ENCODE measurements at places on chromosomes 4 and X. TPM values are rescaled to one million over a fixed set of nuclear protein-coding genes. Genes with fewer than 3 reads are reported as not detected.

PAGE1 gene
- total RNA-seq = not detected

TEX13B gene
- not detected for total RNA-seq

AREG gene
- 0.46 TPM for total RNA-seq

ZNF157 gene
- total RNA-seq = 0.60 TPM

- DNase-seq = no peak
Measured at GRCh38 chr4:48493452-48494100, 3.5 kb downstream of the ZAR1 start.

DNA sequence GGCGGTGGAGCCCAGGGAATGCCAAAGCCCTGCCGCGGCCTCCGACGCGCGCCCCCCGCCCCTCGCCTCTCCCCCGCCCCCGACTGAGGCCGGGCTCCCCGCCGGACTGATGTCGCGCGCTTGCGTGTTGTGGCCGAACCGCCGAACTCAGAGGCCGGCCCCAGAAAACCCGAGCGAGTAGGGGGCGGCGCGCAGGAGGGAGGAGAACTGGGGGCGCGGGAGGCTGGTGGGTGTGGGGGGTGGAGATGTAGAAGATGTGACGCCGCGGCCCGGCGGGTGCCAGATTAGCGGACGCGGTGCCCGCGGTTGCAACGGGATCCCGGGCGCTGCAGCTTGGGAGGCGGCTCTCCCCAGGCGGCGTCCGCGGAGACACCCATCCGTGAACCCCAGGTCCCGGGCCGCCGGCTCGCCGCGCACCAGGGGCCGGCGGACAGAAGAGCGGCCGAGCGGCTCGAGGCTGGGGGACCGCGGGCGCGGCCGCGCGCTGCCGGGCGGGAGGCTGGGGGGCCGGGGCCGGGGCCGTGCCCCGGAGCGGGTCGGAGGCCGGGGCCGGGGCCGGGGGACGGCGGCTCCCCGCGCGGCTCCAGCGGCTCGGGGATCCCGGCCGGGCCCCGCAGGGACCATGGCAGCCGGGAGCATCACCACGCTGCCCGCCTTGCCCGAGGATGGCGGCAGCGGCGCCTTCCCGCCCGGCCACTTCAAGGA is at the start of gene FGF2:
TSS of gene FGF2 (plus strand) at position 279 of the 705 bp plus-strand sequence. CDS start at position 623, 344 bp downstream.
- DNase-seq = peak; percentile 8

GRCh38 chr4:169436734-169437133 is 166.0 kb upstream of the SH3RF1 start:
- DNase-seq = no peak

GRCh38 chrX:10397349-10397748 is 223.0 kb downstream of the MID1 start:
- no peak for DNase-seq

GRCh38 chrX:88830111-88830510 is 83.1 kb downstream of the CPXCR1 start:
- DNase-seq = no peak

DNA sequence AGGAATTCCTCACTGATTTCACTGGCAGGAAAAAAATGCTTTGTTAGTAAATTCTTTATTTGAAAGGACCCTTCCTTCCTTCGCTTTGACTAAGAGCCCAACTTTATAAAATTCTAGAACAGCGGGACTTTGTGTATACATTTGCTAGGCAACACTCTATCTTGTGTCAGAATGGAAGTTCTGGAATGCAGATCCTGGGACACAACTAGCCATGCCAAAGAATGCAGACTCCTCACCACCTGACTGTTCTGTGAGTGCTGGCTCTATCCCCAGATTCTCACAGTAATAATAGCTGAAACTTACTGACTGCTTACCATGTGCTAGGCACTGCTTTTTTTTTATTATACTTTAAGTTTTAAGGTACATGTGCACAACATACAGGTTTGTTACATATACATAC is 73.3 kb upstream of the ZDHHC15 start:
- DNase-seq = no peak

- no peak for DNase-seq
Measured at GRCh38 chr4:2950221-2950989, 12.8 kb downstream of the NOP14 start.

GRCh38 chrX:155632431-155633100 is 19.8 kb upstream of the TMLHE start:
- DNase-seq = no peak

- DNase-seq = no peak
Measured at GRCh38 chr4:2276581-2277325, 14.8 kb upstream of the MXD4 start.

DNA sequence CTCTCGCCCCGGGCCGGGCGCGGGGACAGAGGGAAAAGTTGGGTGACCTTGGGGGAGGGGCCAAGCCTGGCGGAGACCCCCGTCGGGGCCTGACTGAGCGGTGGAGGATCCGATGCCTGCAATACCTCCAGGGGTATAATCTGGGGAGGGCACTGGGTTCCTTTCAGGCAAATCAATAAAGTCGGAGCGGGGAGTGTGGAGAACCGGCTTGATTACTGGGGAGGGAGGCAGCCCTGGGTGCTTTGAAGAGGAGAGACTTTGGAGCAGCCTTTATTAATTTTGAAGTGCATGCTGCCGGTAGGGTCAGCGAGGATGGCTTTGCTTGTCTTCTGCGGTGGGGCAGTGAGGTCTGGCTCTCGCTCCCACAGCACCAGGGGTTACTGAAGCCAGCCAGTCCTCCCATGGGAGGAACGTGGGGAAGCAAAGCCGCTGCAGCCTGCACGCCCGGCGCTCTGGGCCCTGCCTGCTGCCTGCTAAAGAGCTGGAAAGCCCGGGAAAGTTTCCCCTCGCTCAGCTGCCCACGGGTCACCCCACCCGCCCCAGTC is 403 bp upstream of the LGI2 start:
- DNase-seq = no peak

- no peak for DNase-seq
Measured at GRCh38 chrX:39063037-39063436, 261.8 kb downstream of the MID1IP1 start.

- no peak for DNase-seq
Measured at GRCh38 chrX:151974336-151975227, at the start of gene GABRE. Gene GABRE (minus strand): TSS chrX:151974676. CDS start chrX:151974625, 51 bp downstream.
